ENCODE measurements at places on chromosomes 16 and 17.
A peak's percentile ranks its signal among the peaks of the same experiment; 100 is the strongest.

DNA sequence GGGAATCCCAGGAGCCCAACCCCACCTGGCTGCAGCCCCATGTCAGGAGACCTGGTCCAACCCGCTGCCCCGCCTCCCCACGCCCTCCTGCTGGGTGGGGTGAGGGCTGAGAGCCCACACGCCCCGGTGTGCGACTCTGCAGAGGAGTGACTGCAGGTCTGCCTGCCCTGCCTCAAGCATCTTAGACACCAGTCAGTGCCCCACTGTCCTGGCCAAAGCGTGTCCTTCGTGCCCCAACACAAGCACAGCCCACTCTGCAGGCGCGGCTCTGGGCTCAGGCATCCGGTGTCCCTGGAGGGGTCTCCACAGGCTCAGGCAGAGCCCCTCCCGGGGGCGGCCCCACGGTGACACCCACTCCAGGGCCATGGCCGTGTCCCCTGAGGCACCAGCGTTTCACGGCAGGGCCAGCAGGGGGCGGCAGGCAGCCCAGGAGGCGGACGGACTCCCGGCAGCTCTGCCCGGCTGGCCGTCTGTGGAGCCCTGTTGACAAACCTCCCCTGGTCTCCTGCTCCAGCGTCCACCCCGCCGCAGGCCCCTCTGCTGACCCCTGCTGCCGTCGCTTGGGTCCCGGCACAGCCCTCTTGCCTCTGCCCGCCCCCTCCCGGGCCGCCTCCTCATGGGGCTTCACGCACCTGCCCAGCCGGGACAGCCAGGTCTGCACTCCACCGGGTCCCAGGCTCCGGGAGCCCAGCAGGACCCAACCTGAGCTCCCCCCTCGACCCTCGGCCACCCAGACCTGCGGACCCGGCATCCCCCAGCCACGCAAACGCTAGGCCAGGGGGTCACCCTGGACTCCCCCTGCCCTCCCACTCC is 8.6 kb upstream of the UBE2I start:
- DNase-seq = peak; percentile 28

DNA sequence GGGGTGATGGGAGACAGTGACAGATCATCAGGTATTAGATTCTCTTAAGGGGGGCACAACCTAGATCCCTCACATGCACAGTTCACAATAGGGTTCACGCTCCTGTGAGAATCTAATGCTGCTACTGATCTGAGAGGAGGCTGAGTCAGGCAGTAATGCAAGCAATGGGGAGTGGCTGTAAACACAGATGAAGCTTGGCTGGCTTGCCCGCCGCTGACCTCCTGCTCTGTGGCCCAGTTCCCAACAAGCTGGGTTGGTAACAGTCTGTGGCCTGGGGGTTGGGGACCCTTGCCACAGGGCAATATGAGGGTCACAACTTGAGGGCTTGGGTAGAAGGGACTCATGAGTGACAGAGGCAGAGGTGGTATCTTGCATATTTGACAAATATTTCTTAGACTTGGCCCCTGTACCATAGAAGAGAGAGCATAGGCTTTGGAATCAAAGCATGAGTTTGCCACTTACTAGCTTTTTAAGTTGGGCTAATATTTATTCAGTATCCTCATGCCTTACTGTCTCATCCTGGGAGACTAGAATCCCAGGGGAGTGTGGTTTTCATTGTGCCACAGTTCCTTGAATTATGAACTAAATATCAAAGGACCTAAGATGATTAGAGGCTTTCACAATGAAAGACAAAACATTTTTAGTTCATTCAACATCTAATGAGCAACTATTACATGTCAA is 133.4 kb downstream of the SPACA3 start:
- no peak for DNase-seq

- DNase-seq = no peak
Observed at GRCh38 chr17:79162012-79162963, 87.7 kb downstream of the ENGASE start.

DNA sequence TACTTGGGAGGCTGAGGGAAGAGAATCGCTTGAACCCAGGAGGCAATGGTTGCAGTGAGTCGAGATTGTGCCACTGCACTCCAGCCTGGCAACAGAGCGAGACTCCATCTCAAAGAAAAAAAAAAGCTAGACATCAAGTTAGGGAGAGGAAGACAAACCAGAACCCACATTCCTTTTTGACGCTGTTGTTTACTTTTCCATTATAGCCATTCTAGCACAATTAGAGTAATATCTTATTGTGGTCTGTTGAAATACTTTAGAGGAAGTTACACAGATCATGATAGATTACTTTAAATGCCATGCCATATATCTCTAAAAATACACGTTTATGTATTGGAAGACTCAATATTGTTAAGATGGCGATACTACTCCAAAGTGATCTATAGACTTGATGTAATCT is 16.5 kb upstream of the ABCC1 start:
- no peak for DNase-seq

GRCh38 chr17:71361656-71362450 is 759.0 kb upstream of the SOX9 start:
- DNase-seq = peak; percentile 41

- no peak for DNase-seq
Observed at GRCh38 chr16:273547-274421, 2.0 kb downstream of the RGS11 start.

- DNase-seq = no peak
Observed at GRCh38 chr16:85185303-85186100, 73.2 kb upstream of the CIBAR2 start.

DNA sequence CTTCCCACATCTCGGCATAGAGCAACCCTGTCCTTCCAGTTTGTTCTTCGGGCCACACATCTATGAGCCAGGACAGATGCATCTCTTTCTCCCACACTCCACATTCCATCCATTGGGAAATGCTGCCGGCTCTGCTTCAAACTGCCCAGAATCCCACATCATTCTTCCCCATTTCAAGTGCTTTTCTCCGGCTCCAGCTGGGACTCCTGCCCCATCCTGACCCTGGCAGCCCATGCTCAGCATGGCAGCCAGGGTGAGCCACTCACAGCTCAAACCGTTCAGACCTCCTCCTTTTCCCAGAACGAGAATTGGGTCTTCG is 132.8 kb upstream of the SDK2 start:
- DNase-seq = no peak

DNA sequence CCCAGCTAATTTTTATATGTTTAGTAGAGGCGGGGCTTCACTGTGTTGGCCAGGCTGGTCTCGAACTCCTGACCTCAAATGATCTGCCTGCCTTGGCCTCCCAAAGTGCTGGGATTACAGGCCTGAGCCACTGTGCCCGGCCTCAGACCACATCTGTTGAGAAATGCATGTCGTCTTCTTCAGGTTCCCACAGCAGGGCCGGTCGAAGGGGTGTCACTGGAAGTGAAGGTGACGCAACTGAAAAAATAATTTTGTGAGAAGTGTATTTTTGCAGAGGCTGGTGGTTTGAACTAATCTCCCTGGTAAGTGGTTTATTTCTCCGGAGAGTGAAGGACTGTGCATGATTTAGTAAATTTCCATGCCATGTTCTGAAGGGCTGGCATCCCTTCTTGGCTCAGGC is 33.4 kb upstream of the IL34 start:
- no peak for DNase-seq

DNA sequence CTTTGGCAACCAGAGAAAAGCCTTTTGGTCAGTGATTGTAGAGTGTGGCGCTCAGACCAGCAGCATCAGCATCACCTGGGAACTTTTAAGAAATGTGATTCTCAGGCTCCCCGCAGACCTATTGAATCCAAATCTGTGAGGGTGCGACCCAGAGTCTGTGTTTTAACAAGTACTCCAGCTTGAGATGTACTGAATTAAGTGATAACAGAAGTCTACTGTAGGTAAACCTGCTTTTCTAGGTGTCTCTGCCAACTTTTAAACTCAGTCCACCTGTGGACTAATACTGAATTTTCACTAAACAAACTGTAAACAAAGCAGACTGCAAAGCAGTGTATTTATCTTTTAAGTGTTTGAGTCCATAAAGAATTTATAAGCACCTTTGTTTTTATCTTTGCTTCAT is 43.6 kb downstream of the NUP93 start:
- no peak for DNase-seq

- no peak for DNase-seq
Observed at GRCh38 chr17:47670064-47670463, 20.3 kb downstream of the KPNB1 start.

DNA sequence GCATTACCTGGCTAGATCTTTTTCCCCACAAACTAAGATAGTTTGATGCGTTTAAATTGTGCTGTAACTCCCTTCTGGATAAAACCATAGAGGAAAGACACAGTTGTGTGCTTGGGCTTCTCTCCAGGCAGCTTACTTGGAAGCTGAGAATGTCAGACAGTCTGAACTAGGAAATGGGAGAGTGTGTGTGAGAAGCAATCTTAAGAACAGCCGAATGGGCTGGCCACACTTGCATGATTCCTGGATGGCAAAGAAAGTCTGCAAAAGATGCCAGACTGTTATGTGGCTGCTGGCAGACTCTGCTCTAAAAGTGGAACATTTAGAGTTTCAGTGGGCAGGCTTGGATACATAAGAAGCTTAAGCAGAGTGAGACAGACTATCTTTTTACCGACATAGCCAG is 384.3 kb upstream of the PSMD7 start:
- no peak for DNase-seq

DNA sequence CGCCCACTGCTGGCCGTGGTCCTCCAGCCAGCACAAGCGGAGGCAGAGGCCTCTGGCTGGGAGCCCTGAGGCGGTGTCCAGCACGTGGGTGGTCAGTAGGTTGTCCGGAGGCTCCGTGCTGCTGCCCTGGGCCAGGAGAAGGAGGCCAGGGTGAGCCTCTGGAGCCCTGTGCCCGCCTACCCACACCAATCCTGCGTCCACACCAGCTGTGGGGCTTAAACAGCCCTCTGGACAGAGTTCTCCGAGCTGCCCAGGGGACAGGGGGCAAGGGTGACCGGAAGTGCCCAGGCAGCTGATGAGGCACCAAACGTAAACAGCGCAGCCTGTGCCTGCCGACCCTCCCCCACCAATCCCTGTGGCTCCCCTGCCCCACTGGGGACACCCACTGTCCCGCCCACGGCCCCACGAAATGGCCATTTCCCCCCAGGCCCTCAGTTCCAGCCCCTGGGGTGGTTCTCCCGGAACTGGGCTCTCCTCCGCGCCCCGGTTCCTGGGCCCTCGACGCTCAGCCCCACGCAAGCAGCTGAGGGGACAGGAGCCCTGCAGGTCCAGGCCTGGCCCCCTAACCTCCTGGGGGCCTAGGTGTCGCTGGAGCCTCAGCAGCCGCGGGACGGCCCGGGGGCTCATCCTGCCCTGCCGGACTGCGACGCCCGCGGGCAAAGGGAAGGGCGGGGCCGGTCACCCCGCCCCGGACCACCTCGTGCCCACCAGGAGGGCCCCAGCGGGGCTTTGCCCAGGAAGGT is 27.9 kb upstream of the DBNDD1 start:
- peak; percentile 32 for DNase-seq

GRCh38 chr17:49521471-49522356 is 26.6 kb downstream of the NGFR start:
- no peak for DNase-seq

- DNase-seq = no peak
Observed at GRCh38 chr17:37745801-37746426, 1.1 kb upstream of the HNF1B start.

DNA sequence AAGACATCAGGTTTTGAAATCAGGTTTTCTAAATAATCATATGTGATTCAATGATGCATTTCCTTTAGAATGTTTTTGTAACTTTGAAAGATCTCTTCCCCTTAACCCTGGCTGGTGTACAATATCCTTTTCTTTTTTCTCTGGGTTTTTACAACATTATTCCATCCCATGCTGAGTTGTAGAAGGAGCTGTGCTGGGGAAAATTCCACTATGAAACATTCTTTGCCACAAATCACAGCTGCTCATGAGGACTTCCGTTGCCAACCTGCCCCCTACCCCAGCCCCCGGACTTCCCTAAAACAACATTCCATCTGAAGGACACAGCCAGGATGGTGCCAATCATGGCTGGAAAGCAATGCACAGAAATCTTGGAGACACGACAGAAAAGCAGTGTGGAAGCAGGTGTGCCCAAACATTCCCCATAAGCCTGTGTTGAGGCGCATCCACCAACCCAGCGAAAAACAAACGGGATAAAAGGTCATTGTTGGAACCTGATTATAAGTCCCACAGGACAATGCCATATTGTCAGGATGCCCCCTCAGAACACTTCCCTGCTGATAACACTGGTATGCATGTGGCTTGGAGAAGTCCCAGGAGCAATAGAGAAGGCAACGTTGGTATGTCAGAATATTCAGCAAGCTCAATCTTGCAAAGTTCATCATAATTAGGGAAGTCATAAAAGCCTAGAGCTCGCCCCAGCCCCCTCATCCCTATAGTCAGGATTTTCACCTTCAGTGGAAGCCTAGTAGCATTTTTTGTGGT is 475.0 kb downstream of the HS3ST3B1 start:
- no peak for DNase-seq

- no peak for DNase-seq
Observed at GRCh38 chr16:16108759-16109158, 114.5 kb downstream of the ABCC6 start.

GRCh38 chr16:81505011-81505661 is 60.5 kb downstream of the CMIP start:
- DNase-seq = no peak

GRCh38 chr16:51418258-51418657 is 267.2 kb upstream of the SALL1 start:
- no peak for DNase-seq

DNA sequence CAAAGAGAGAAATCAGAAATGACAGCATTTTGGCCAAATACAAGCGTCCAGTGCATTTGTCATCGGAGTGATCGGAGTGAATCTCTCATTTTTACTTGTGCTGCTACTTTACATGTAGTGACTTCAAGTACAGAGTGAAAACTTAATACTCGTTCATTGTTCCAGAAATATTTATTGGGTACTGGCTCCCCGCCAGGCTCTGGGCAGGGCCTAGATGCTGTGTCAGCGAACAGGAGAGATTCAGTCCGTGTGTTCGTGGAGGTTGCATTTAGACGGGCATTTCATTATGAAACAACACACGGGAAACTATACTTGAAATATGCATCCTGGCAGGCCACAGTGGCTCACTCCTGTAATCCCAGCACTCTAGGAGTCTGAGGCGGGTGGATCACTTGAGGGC is 727.2 kb upstream of the RBFOX1 start:
- no peak for DNase-seq

- DNase-seq = no peak
Observed at GRCh38 chr16:70534971-70535370, 11.4 kb downstream of the SF3B3 start.

GRCh38 chr16:31181102-31181830 is 1.3 kb downstream of the FUS start:
- DNase-seq = peak; percentile 38

- no peak for DNase-seq
Observed at GRCh38 chr17:36135465-36135864, 31.8 kb downstream of the CCL4 start.

DNA sequence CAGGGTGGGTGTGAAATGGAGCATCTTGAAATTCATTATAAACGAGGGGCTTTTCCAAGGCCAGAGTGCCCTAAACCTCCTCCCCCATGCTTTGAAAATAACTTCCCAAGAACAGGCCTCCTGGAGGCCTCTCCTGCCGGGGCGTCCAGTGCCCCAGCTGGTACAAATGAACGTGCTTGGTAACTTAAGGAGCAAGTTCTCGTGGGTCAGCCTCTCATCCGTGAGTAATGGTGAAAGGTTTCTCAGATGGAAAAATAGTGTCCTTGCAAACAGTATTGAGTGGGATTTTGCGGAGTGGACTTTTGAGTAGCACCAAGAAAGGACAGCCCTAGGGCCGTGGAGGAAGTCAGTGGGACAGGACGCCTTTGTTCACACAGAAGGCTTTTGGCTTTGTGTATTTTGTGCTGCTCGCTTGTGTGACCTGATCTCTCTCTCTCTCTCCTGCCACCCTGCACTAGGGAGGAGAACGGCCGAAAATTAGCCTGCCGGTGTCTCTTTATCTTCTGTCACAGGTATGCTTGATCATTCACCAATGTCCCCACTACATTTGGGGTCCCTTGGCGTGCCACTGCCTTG is 34.6 kb downstream of the CLEC16A start:
- no peak for DNase-seq
